ENCODE measurements at places on chromosomes 7 and 10.

DNA sequence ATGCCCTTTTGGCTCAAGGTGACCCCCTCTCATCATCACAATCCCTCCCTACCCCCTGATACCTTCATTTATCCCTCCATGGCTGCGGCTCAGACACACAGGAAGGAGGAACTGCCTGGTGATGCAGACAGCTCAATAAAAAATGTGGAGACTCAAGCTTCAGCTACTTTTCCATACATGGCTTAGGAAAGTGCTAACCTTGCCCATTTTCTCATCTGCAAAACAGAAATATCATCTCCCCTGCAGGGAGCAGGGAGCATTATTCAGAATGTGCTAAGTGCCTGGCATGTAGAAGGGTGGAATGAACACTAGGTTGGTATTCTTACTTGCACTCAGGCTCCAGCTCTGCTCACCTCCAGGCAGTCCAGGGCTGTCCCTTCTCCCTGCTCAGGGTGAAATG is 23.8 kb downstream of the CXCL12 start:
- no peak for DNase-seq

- no peak for DNase-seq
Measured at GRCh38 chr7:121872831-121873288, at the start of gene PTPRZ1. PTPRZ1 (plus strand) TSS chr7:121873161; CDS start chr7:121873500, 339 bp downstream.

DNA sequence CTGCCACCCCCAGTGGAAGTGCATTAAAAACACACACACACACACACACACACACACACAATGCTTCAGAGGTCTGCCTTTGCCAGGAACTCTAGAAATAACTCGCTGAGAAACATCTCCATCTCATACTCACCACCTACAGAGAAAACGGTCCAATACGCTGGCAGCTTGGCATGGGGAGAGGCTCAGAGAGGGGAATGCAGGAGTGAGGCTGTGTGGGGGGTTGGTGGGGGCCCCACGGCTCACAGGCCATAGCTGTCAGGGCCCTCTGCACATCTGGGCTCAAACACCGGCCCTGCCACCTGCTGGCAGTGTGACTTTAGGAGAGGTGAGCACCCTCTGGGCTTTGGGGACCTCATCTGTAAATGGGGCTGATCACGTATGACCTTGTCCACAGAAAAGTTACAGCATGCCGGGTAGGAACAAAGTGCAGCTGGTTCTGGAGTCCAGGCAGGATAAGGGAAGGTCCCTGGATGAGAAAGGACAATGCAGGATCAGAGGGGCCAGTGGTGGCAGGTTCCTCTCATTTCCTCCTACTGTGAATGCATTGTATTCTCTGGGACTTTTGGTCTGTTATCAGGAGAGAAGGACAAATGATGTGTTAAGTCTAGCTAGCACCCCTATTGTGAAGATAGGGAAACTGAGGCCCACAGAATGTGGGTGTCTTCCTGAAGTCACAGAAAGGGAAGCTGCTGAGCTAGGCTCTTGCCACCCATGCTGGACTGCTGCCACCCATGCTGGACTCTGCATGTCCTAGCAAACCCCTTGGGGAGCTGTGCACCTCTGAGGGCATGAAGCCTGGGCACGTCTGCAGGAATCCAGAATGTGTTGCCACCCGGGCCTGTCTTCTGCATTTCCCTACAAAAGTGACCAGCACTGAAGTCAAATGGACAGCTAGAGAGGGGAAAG is 404.6 kb downstream of the RPS24 start:
- DNase-seq: no peak

- DNase-seq: no peak
Measured at GRCh38 chr7:95871075-95871848, 98.9 kb downstream of the DYNC1I1 start.

- no peak for DNase-seq
Measured at GRCh38 chr10:93722550-93722949, 20.2 kb upstream of the FRA10AC1 start.

GRCh38 chr7:30697719-30698460 is 15.6 kb upstream of the CRHR2 start:
- DNase-seq: no peak

GRCh38 chr7:144063710-144064109 is 5.9 kb upstream of the OR2A25 start:
- no peak for DNase-seq

GRCh38 chr7:33530664-33531063 is 374.7 kb upstream of the BMPER start:
- no peak for DNase-seq

DNA sequence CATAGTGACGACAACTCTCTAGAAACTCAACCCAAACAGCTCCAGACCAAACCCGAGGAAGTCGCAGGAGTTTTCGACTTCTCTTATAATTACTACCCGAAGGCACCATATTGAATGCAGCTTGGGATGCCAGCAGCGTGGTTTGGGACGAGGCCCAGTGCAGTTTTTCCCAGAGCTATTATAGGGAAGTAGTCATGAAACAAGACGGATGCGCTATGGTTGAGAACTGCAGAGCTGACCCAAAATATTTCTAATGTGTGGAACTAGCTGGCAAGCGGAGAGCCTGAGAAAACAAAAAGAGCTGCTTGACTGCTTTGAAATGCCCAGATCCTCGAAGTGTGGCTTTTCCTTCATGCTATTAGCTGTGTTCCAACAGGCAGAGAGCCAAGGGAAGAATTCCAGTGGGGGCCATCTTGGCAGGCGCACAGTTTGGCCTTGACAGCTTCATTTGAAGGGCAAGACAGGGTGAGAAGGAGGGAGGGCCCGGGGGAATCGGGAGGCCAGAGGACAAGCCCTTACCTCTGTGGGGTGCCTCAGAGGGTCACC is 122.7 kb downstream of the CUL2 start:
- no peak for DNase-seq

DNA sequence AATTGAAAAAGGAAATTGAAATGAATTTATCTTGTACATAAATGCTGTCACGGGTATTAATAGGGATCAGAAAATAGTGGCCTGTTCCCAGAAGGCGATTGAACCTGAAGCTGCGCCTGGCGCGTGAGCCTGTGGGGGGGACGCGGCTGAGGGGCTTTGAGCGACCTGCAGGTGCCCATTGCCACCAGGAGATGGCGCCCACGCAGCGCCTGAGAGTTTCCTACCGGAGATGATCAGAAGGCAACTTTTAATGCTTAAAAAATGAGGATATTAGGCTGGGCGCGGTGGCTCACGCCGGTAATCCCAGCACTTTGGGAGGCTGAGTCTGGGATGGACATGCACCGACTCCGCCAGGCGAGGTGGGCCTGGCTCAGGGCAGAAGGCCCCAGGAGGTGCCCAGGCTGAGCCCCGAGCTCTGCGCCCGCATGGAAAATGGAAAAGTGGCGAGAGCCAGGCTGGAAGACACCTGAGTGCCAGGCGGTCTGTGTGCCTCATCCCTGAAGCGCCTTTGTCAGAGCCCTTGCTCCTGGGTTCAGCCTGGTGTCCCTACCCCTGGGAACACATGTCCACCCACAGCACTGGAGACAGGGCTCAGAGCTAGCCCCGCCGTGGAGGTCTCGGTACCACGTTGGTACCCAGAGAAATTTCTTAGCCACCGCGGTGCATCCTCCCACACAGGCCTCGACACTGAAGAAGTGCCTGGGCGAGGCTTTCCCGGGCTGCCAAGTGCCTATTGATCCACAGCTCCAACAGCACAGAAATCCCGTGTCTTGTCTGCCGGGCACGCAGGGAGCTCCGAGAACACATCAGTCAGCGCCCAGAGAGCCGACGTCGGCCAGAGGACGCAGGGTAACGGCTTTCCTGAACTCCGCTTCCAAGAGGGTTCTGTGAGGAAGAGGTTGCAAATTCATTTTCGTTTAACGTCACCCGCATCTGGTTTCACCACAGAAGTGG is 117.4 kb downstream of the INPP5A start:
- no peak for DNase-seq

DNA sequence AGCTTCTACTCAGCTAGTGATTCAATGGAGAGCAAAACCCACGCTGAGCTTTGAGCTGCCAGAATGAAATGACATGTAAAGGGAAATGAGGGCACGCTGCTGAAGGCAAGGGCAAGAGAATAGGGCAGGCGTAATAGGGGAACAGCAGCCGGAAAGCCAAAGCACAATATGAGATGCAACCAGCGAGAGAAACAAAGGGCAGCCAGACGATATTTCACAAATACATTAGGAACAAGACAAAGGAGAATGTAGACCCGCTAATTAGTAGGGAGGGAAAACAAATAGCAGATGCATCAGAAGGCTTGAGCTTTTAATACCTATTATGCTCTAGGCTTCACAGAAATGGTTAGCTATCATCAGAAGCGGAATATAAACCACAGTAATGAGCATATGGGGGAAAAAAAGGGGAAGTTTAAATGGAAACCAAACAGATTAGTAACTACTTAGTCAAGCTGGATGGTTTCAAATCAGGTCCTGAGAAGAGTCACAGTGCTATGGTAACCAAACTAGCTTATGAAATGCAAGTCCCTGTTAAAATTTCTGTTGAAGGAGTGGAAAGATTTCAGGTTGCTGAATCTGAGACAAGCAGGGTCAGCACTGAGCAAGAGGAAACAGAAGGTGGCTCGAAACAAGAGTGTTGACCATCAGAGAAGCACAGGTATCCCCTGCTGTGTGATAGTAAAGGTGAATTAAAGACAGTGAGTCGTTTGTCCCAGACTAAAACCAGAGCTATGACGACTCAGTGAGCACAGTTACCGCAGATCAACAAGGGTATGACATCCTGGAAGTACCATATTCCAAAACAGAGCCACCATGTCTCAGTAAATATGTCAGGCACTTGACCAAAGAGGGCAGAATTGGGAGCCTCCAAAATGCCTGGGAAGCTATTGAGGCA is 496.9 kb upstream of the CELF2 start:
- DNase-seq: no peak

- no peak for DNase-seq
Measured at GRCh38 chr10:818526-819220, 112.8 kb downstream of the LARP4B start.

GRCh38 chr7:57203161-57203791 is 71.0 kb upstream of the ZNF479 start:
- no peak for DNase-seq

DNA sequence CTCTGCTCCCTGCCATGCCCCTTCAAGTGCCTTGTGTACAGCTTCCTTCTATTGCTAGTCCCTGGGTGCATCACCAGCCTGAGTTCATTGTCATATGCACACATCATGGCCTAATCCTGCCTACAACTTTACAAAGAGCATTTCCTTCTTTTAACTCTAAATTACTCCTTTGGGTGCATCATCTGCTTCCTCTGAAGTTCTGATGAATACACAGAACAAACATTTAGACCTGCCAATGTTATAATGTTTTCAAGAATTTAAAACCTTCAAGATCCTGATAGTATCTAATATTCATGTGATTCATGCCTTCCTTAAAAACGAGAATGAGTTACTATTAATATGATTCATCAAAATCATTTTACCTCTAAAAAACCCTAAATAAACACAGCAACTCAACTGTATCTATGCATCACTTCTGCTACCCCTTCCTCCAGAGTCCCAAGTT is 357.1 kb downstream of the MAGI2 start:
- no peak for DNase-seq

GRCh38 chr7:31890198-31890597 is 180.0 kb downstream of the PDE1C start:
- DNase-seq: no peak

GRCh38 chr10:86197166-86197790 is 169.3 kb downstream of the GRID1 start:
- DNase-seq: no peak

- no peak for DNase-seq
Measured at GRCh38 chr10:131947631-131948347, 33.9 kb downstream of the BNIP3 start.

DNA sequence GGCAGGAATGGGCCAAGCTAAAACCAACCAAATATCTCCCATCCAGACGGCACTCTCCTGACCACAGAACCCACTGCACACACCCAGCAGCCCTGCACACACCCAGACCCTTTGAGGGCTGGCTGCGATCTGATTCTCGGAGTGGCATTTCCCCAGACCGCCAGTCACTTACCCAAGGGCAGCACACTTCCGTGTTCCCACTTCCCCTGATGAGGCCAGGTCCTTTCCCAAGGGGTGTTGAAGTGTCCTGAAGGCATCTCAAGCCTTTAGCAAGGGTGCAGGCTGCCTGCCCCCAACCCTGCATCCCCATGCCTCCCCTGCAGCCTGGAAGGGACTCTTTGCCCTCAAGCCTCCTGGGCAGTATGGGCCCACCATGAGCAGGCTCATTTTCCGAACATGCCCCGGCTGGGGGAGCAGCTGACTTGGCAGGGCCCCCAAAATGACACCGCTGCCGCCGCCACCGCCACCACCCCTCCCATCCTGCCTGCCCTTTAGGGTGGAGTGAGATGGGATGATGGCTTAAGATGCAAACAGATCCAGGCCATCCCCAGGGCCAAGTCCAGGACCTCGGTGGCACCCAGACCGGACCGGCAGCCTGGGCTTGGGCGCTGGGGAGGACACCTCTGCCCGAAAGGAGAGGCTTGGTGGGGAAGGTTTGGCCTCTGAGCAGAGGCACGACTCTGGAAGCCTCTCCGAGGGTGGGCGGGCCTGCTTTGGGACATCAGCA is 159.8 kb downstream of the NRF1 start:
- no peak for DNase-seq

DNA sequence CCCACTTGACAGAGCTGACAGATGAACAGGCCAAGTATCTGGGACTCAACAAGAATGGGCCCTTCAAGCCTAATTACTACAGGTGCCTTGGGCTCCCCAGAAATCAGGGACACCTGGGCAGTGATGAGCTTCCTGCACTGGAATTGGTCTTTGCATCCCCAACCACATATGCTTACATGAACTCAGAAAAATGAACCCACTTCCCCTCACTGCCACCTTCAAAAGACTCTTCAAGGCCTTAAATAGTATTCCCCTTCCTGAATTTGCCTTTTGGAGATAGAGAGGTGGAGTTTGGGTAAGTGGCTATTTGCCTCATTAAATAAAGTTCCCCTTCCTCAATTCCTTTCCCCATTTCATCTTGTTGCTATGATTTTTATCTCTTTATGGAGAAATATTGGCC is 7.8 kb upstream of the STRIP2 start:
- no peak for DNase-seq

GRCh38 chr10:111836064-111836463 is 347.5 kb downstream of the GPAM start:
- DNase-seq: no peak

GRCh38 chr7:15753887-15754579 is 67.5 kb upstream of the MEOX2 start:
- DNase-seq: no peak

GRCh38 chr10:73650537-73651331 is 5.1 kb downstream of the SYNPO2L start:
- DNase-seq: no peak

Data from activated T-helper 1 cell treated with anti-CD3 and anti-CD28 coated beads, Interleukin-2, amount 50 U/mL, for 16 hours (primary cell).